Right renal cortex interstitium (tissue), 3 donors: ENCODE measurements at places on chromosomes 5 and 9. TPM values are rescaled to one million over a fixed set of nuclear protein-coding genes. Genes with fewer than 3 reads are reported as not detected.

Gene MVB12B
- polyA plus RNA-seq = 16.0 TPM

Gene ZFP2
- 7.7 TPM for polyA plus RNA-seq

Gene CCNJL
- polyA plus RNA-seq = 7.0 TPM

Gene TAF11L14
- not detected for polyA plus RNA-seq

Gene ARL14EPL
- polyA plus RNA-seq = not detected

Gene LEAP2
- 3.5 TPM for polyA plus RNA-seq

Gene PTPN3
- polyA plus RNA-seq = 53.2 TPM

Gene ACO1
- 53.3 TPM for polyA plus RNA-seq

Gene CDK9
- 69.3 TPM for polyA plus RNA-seq

Gene PDE6A
- 0.10 TPM for polyA plus RNA-seq

Gene LHX2
- polyA plus RNA-seq = not detected

Gene CAMK4
- polyA plus RNA-seq = 4.6 TPM

- no peak for DNase-seq
Observed at GRCh38 chr9:133476036-133476931, 2.6 kb downstream of the SLC2A6 start.

- no peak for DNase-seq
Observed at GRCh38 chr9:137673886-137674285, 55.1 kb downstream of the EHMT1 start.

DNA sequence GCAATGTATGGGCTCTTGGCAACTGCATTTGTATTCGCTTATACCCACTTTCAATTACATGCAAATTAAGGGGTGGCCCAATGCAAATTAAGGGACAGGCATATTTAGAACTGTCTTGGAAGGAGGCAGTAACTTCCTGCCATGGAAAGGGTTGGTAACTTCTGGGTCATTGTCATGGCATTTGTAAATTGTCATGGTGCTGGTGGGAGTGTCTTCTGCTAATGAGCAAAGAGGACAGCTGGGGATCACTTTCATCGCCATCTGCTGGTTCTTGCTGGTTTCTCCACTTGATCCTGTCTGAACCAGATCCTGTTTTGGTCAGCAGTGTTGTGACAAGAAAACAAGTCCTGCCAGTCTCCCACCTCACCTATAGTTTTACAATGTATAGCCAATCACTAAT is 23.3 kb upstream of the UGT3A2 start:
- no peak for DNase-seq

- no peak for DNase-seq
Observed at GRCh38 chr9:81397481-81398381, 291.6 kb downstream of the TLE1 start.

- DNase-seq = no peak
Observed at GRCh38 chr5:104385906-104386305, 823.3 kb upstream of the NUDT12 start.

DNA sequence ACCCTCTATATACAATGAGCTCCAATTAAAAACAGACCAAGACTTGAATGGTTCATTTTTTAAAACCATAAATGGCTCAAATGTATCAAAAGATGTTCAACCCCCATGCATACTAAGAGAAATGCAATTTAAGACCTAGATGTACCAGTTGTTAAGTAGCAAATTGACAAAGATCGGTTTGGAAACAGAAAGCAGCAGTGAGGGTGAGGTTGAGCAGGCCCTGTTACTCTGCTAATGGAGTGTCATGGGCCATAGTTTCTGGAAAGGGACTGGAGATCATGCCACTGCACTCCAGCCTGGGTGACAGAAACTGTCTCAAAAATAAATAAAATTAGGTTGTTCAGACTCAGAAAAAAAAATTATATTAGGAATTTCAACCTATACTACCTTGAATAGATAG is 55.0 kb downstream of the FNBP1 start:
- no peak for DNase-seq

- no peak for DNase-seq
Observed at GRCh38 chr9:130745829-130746228, 52.2 kb downstream of the EXOSC2 start.

DNA sequence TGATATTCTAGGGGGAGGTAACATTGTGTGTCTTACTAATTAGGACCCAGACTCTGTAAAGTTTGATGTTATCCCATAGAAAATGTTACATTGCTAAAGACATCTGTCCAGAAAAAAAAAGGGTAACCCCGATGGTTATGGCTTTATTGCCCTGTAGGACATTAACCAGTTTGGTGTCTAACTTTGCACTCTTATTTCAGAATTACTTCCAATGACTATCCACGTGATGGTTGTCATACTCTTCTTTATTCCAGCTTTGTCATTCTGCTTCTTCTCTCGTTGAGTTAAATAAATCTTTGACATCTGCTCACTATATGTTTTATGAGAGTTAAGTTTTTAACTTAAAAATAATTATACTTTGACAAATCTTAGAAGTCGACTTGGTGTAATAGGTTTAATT is 180.4 kb upstream of the ANKRD55 start:
- DNase-seq = no peak

- no peak for DNase-seq
Observed at GRCh38 chr5:40198736-40199135, 481.0 kb upstream of the PTGER4 start.

GRCh38 chr5:159928122-159928909 is 12.0 kb downstream of the ADRA1B start:
- no peak for DNase-seq

GRCh38 chr5:5066276-5067186 is 73.6 kb upstream of the ADAMTS16 start:
- no peak for DNase-seq

DNA sequence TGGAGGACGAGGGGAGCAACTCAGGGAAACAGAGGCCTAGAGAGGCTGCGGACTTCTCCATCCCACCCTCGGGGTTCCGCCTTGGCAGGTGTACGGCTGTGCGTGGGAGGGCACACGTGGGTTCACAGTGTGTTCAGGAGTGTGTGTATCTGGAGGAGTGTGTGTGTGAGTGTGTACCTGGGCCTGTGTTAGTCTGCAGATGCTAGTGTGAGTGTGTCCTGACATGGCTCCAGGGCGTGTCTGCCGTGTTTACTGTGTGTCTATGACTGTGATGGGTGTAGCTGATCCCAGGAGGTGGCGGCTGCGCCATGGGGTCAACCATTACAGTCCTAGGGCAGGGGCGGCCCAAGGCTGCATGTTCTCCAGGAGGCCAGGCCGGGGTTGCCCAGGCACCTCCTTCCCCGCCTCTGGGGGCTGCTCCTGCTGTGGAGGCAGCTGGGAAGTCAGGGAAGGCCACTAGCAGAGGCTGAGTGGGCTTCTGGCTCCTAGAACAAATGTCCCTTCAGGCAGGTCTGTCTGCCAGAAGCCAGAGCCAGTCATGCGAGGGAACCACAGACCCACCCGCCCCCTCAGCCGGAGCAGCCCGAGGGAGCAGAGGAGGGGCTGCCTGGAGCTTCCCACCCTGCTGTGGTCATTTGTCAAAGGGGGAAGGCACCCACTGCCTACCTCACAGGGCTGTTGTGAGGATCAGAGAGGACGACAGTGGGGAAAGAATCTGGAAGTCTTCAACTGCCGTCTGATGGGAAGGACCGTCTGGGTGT is 21.4 kb downstream of the CRB2 start:
- no peak for DNase-seq

DNA sequence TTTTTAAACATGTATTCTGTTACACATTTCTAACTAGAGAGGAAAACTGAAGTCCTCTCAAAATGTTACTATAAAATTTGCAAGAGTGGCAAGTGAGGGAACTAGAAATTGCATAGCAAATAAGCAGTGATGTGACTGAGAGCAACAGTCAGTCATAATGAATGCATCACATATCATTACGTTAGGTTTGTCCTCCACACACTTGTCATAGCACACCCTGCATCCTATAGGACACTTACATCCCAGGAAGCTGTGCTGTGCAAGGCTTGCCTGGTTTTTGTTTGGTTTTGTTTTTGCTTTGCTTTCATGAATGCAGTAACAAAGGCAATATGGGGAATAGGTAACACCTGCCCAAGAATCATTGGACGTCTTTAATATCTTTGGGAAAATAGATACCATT is 10.8 kb downstream of the NFIB start:
- DNase-seq = no peak

DNA sequence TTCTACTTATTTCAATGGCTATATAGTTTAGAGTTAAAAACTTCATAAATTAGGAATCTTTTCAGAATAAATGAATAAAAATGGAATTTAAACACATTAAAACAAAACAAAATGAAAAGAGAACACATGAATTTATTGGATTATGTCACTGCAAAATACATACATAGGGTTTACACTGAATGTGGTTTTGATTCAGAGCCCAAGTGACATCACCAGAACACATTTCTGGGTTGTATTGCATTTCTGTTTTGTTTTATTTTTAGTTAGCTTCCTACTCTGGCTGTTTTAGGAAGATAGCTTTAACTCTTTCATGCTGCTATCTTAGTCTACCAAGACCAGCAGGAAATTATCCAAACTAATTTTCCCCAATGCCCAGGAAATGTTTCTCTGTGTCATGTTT is 1935.0 kb downstream of the EFNA5 start:
- DNase-seq = no peak

GRCh38 chr5:127307868-127308267 is 17.3 kb downstream of the MEGF10 start:
- no peak for DNase-seq

- no peak for DNase-seq
Observed at GRCh38 chr5:143222287-143223231, 180.9 kb downstream of the NR3C1 start.

DNA sequence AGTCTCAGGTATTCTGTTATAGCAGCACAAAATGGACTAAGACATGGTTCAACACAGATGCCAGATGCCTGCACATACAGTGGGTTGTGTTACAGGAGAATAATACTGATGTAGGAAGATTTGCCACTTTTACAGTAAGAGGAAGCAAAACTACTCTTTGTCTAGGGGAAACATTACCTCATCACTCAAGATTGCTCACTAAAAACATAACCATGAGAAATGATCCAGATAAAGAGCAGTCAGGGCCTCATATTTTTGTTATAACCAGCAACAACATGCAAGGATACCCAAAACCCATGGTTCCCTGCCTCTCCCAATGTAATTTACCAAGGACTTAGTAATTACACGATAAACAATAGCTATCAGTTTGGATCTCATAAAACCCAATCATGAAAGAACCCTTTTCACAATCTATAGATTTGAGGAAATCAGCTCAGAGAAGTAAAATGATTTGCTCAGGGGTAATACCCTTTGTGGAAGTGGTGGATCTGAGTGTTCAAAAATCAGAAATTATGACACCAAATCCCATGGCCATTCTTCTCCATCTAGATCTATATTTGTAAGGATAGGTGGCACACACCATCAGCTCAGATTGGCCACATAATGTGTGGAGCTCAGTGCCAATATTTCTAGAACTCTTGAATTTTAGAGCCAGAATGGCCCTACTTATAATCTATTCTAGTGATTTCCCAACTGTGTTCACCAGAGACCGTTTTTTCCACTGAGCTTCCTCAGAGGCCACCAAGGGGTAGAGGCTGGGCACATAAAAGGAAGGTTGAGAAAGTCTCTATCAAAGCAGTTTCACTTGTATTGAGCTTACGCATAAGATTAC is 27.8 kb downstream of the DPYSL3 start:
- no peak for DNase-seq

GRCh38 chr9:124512806-124513204 is 5.6 kb upstream of the NR5A1 start:
- no peak for DNase-seq

GRCh38 chr5:154236011-154236410 is 45.5 kb downstream of the GALNT10 start:
- no peak for DNase-seq

DNA sequence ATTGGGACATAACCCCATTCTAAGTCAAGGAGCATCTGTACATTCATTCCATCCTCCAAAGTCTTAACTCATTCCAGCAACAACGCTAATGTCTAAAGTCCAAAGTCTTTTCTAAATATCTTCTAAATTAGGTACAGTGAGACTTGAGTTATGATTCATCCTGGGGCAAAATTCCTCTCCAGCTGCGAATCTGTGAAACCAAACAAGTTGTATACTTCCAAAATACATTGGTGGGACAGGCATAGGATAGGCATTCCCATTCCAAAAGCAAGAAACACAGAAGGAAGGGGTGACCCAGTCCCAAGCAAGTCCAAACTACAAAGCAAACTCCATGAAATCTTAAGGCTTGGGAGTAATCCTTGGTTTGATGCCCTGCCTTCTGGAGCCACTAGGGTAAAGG is 97.6 kb upstream of the FANCC start:
- no peak for DNase-seq
